Stimulated activated effector memory CD8-positive, alpha-beta T cell treated with anti-CD3 and anti-CD28 coated beads, Interleukin-12 subunit alpha, Interleukin-12 subunit beta, amount 100 ng/mL, for 72 hours (primary cell): ENCODE measurements at places on chromosomes 1 and 21.

- no peak for DNase-seq
Observed at GRCh38 chr1:60589916-60590315, 492.4 kb upstream of the NFIA start.

GRCh38 chr1:227769936-227770494, 34.8 kb downstream of the SNAP47 start:
- DNase-seq = no peak

DNA sequence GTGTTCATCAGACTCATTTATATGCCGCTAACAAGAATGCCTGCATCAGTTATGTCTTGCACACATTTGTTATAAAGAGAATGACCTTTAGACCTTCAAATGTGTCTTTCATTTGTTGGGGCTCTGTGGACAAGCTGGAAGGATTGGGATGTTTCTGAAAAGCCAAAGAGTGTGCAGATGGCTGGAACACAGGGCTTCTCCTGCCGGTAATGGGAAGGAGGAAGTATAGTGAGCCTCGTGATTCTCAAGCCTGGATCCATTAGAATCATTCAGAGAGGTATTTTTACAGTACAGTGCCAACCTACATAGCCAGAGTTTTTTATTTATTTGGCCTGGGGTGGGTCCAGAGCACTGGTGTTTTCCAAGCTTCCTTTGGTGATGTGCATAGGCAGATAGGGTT, 40.6 kb upstream of the ATP1A1 start:
- DNase-seq = no peak

GRCh38 chr1:241423541-241424479, 66.8 kb upstream of the RGS7 start:
- no peak for DNase-seq

GRCh38 chr1:29134695-29135028, 11.0 kb upstream of the TMEM200B start:
- no peak for DNase-seq

DNA sequence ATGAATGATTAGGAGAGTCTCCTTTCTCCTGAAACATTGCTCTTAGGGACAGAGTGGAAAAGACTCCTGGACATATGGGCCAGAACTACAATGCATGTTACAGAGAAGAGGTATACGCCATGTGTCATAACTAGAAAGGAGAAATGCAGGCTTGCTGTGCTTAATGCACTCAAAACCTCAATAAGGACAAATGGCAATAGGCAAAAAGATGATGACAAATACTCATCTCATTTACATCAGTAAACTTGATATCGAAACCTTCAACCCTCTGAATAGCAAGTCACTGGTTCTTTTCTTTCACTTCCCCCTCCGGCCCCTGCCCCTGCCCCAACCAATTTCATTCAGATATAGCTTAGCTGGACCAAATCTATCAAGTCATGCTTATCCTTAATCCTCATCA, 1.9 kb upstream of the GPR88 start:
- DNase-seq = no peak

GRCh38 chr21:43575473-43575844, 83.8 kb downstream of the HSF2BP start:
- no peak for DNase-seq

DNA sequence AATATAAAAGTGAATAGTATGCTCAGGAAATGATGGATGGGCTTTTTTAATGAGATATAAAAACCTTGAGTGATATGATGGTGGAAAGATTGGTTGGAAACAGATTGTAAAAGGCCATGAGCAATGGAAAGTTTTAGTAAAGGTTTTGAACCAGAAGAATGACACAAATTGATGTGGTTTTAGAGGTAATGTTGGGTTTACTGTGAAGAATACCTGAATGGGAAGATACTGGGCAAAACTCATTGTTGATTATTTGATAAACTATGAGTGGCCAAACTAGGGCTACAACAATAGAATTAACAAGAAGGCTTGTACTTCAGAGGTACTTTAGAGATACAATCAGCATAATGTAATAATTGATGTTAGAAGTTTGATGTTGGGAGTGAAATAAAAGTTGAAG, 108.5 kb downstream of the PTGS2 start:
- DNase-seq = no peak

GRCh38 chr1:177310326-177310725, 139.6 kb downstream of the BRINP2 start:
- DNase-seq = no peak

- DNase-seq = no peak
Observed at GRCh38 chr1:197277166-197277565, 9.1 kb downstream of the CRB1 start.

- no peak for DNase-seq
Observed at GRCh38 chr1:10517677-10517982, 42.9 kb downstream of the PEX14 start.

- DNase-seq = no peak
Observed at GRCh38 chr1:230268371-230269170, 157.6 kb downstream of the PGBD5 start.

DNA sequence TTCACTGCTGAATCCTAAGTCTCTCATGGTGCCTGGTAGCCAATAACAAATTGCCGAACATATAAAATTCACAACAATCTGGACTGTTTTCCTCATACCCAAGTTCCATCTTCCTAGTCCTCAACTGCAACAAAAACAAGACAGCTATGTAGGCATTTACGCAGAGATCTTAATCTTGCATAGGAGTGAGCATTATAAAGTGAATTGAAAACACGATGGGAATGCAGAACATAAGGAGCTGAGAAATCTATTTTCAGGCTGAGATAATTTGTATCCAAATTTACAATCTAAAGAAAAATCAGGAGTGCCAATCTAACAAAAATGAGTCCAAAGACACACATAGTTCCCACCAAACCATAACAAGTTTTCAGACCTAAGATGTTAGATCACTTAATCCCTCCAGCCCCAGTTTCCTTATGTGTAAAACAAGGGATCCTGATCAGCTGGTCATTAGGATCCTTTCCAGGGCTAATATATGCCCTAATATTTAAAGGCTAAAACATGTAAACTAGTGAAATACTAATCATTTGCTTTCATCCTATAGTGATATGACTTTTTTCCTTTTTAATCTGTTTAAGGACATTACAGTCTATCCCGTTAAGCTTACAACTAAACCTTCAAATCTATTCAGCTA, 1.9 kb downstream of the SLC16A1 start:
- no peak for DNase-seq

DNA sequence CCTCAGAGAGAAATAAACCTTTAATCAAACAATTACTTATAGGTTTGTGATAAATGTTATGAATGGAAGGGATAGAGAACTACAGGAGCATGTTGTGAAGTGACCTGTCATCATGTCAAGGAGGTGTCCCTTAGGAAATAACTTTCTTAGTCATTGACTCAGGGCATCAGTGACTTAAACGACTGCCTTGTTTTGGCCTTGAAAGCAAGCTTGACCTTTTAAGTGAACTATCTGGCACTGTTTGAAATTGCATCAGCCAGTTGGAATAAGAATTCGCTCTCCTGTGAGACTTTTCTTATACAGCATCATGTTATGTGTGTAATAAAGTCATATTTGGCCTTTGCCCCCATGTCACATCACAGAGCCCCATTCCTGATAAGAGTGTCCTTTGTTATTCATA, 30.9 kb downstream of the LRRC8B start:
- no peak for DNase-seq

GRCh38 chr1:88730132-88730675, 46.1 kb downstream of the PKN2 start:
- DNase-seq = no peak

DNA sequence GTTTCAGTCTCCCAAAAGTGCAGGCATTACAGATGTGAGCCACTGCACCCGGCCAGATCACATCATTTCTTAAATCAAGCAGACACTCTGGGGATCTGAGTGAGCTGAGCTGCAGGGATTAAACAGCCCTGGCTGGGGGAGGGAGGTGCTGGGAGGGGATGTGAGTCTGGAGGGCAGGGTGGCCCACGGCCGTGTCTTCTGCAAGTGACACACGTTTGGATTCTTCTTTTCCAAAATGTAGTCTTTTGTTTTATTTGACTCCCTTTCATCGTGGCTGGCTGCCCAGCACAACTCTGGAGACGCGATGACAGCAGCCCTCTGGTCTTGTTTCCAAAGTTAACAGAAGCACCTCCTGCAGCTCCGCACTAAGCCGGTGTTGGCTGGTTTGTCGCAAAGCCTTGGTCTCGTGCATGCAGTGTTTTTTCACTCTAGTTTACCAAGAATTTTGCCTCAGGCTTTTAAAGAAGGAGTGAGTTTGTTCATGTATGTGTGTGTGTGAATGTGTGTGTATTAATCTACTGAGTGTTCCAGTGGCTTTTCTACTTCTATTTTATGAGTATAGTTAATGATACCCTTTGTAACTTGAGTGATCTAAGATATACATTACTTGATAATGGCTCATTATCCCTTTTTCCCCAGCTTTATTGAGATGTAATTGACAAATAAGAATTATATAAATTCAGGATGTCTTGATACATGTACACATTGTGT, 2.8 kb upstream of the KRTAP10-5 start:
- DNase-seq = no peak

GRCh38 chr1:46652321-46653100, 15.7 kb downstream of the ATPAF1 start:
- no peak for DNase-seq

DNA sequence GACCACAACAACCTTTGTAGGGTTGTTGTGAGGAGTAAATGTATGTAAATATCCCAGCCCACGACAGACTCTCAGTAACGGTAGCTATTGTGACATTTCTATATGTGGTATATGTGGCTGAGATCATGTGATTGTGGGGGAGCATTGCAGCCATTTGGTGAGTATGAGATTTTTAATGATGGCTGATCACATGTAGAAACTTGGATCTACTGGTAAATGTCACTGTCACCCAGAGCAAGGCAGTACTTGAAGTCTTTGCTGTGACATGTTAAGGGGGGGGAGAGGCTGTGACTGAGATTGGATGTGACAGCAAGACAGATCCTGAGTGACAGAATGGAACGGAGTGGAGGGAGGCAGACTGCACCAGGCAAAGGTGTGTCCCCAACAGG, 23.9 kb upstream of the MEF2D start:
- no peak for DNase-seq

GRCh38 chr1:222216255-222216754, 331.6 kb downstream of the HHIPL2 start:
- DNase-seq = no peak

DNA sequence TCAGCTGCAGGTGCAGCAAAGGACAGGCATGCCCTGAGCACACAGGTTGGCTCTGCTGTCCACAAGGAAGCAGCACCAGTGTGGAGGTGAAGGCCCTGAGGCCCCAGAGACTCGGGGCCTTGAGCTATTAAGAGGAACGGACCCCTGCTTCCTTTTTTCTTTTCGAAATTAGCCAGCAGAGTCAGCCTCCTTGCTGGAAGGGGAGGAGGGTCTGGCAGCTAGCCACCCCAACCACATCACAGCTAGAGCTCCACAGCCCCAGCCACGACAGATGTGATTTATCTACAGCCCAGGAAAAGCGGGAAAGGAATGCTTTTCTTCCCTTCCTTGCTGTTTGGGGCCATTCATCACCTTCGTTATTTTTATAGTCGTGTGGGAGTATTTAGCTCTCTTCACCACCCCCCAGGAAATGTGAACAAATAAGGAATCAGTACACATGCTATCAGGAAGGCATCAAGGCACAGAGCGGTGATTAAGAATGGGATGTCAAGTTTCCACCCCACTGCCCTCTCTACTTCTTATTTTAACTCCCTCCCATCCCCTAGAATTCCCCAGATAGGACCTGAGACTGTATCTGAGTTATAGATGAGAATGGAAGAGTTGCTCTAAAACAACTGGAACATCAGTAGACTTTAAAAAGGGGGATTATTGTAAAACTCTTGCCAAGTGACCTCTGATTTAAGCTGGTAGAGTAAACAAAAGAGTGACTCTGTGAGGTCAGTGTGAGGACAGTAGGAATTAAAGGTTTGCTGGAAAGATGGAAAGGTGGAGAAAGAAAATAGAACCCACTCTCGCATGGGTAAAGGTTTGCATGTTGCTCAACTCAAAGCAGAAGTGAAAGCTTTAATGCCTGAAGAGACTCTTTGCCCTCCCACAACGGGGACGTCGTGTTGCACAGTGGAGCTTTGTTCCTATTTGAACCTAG, 224.7 kb upstream of the GJB5 start:
- no peak for DNase-seq

- DNase-seq = peak; percentile 80
Observed at GRCh38 chr21:45541221-45542039, 810 bp downstream of the SLC19A1 start.

GRCh38 chr1:246775531-246776385, 51.5 kb downstream of the SCCPDH start:
- DNase-seq = no peak

DNA sequence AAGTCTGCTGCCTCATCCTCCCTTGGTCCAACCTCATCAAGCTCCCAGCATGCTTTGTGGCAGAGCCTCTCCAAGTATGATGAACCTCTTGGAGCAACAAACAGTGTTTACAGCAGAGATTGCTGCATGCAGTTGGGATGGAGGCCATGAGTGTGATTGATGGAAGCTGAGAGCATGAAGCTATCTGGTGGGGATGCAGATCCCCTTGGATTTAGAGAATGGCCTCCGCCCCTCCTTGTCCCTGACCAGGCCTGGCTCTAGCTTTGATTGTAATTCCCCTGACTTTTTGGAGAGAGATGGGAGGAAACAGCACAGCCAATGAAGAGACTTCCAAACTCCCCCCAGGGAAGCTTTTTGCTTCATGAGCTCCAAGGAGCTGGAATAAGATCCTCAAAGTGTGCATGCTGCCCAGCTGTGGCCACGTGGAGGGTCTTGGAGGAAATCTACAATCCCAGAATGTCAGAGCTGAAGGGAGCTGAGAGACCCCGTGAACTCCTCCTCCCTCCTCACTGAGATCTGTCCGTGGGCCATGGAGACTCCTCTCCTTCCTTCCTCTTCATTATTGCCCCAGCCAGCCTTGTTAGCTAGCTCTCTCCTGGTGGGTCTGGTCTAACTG, 165.3 kb upstream of the USP24 start:
- no peak for DNase-seq

- DNase-seq = peak; percentile 34
Observed at GRCh38 chr1:29674627-29675326, 438.5 kb downstream of the PTPRU start.

- no peak for DNase-seq
Observed at GRCh38 chr1:159940006-159940620, 5.3 kb downstream of the IGSF9 start.

DNA sequence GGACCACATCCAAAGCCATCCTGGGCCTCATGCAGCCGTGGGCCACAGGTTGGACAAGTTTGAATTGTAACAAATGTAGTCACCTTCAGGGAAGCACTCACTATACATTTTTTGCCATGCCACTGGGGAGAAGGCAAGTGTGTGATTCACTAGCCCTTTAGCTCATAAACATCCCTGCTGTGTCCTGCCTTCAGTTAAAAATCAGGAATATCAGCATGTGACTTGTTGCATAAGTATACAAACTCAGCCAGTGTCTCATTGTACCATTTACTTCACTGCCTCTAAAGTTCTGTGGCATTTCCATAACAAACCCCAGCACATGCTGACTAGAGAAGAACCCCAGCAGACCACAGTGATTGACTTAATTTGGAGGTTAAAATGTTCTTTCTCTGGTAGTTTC, 142.0 kb upstream of the C1orf105 start:
- no peak for DNase-seq
